ENCODE measurements at places on chromosomes 7 and 10.

- no peak for DNase-seq
Measured at GRCh38 chr7:28955356-28955717, 2.8 kb downstream of the TRIL start.

DNA sequence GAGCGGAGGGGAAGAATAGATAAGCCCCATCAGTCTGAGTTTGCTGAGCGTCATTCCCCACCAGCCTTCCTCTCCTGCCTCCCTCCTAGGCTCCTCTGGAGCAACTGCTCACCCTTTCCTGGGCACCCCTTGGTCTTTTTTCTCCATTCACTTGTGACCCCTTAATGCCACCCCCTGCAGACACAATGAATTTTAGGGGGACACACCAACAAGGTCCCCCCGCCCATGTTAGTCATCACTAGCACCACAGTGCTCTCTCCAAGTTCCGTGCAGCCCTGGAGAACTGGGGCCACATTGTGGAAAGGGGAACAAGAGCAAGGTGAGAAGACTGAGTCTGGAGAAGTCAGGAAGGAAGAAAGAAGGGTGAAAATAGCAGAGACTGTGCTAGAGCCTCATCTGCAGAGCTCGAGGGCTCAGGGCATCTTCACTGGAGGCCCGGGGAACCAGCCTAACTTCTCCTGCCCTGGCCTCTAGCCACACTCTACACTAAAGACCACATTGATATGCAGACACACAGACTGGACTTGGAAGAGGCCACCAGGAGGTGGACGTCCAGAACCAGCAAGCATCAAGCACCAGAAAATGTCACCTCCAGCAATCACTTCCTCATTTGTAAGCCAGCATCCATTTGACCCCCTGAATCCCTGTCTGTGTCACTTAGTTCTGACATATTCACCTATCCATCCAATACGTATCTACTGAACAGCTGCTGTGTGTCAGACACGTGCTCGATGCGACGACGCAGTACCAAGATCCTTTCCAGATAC lies 17.5 kb downstream of the RGR start:
- DNase-seq, result no peak

GRCh38 chr7:132226046-132226956 lies 350.0 kb downstream of the PLXNA4 start:
- DNase-seq, result peak; percentile 93

DNA sequence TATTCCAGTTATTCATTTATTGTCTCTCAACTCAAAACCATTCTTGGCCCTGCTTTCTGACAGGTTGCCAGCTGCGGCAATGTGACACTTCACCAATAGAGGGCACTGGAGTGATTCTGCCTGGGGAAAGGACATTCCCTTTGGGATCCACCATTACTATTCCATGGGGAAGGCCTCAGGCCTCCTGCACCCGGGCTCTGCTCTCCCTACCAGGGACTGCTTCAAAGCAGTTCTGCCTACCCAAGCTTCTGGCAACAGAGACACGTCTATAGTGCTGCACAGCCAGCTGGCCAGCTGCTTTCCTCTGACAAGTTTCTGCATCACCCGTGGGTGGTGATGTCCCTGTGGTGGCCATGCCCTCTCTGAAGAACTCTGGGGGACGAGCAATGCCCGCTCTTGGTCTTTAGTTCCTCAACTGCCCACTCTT lies 163.8 kb downstream of the ELMO1 start:
- peak; percentile 76 for DNase-seq

GRCh38 chr10:122855745-122856144 lies 10.1 kb upstream of the CUZD1 start:
- DNase-seq, result no peak

DNA sequence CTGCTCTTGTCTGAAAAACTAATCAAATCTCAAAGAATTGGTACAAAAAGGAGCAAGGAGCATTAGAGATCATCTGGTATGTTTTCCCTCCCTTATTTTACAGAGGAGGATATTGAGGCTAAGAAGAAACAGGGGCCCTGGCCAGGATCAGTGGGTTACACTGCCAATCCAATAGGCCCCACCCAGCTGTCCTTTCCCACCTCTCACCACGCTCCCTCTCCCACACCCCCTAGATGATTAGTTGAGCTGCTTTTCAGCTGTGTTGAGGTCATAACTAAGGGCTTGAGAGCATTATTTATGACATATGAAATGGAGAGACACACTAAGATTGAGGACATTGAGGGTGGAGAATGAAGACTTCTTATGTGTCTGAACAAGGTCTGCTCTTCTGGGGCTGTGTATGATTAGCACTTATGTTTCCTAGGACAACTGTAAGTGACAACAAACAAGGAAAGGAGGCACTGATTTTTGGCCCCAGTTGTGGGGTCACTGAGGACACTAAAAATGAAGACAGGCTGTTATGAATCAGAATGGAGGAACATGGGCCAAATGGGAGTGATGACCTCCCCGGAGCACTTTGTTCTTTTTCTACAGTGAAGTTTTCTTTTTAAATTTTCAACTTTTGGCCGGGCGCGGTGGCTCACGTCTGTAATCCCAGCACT lies 26.5 kb downstream of the VWA2 start:
- no peak for DNase-seq

GRCh38 chr10:48484911-48485310 lies 120.0 kb downstream of the ARHGAP22 start:
- no peak for DNase-seq

GRCh38 chr7:101102026-101102425 lies 16.7 kb downstream of the TRIM56 start:
- DNase-seq, result no peak

DNA sequence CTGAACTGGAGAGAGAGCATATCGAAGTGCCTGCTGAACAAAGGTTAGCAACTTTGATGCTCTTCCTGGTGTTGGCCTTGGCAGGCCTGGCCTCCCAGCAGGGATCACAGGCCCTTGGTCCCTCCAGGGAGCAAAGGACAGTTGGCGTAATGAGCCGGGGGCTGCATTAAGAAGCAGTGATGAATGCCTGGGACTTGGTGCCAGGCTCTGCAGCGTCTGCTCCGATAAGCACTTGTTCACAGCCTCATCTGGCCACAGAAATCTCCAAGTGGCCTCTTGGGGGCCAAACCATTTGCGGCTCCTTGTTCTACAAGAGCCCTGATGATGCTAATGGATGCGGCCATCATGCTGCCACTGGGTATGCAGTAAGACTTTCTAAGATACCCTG lies 31.8 kb downstream of the CRHR2 start:
- DNase-seq, result peak; percentile 75

- peak; percentile 90 for DNase-seq
Measured at GRCh38 chr10:100743626-100744135, 1.7 kb upstream of the PAX2 start.

DNA sequence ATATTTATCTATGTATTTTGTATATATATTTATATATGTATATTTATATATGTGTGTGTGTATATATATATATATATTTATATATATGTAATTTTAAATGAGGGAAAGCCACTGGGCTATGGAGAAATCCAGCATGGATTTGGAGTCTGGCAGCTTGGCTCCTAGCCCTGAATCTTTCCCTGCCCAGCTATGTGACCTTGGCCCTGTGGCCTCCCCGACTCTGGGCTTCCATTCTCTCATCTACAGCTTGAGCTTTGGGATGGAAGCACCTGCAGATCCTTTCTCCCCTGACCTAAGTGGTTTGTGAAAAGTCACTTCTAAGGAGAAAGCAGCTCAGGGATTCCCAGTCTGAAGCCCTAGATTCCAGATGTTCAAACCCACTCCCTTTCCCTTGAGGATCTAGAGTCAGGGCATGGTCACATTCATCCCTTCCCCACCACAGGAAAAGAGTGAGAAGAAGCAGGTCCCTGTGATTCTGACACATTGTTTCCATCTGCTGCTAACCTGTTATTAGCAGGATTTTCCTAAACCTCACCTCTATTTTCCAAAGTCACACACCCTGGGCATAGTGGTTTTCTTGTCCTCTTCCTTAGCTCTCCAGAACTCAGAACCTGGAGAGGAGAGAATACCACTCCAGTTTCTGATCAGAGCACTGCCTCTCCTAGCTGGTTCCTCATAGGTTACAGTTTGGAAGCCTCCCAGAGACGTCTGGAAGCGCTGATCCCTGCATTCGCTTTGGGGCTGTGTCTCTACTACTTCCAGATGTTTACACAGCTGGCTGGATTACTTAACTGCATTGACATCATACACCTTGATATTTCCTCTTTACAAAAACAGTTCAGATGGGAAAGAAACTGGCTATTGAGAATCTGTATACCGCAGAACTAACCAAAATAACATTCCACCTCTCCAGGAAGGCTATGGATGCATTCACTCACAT lies 327.5 kb upstream of the ZMIZ1 start:
- peak; percentile 67 for DNase-seq

GRCh38 chr7:24668927-24669635 lies 88.2 kb downstream of the GSDME start:
- no peak for DNase-seq

GRCh38 chr7:85454904-85455303 lies 268.0 kb upstream of the SEMA3D start:
- DNase-seq, result no peak

GRCh38 chr7:75967055-75967454 lies 27.3 kb downstream of the TMEM120A start:
- no peak for DNase-seq

- DNase-seq, result no peak
Measured at GRCh38 chr7:1359051-1359400, 100.2 kb downstream of the MICALL2 start.

DNA sequence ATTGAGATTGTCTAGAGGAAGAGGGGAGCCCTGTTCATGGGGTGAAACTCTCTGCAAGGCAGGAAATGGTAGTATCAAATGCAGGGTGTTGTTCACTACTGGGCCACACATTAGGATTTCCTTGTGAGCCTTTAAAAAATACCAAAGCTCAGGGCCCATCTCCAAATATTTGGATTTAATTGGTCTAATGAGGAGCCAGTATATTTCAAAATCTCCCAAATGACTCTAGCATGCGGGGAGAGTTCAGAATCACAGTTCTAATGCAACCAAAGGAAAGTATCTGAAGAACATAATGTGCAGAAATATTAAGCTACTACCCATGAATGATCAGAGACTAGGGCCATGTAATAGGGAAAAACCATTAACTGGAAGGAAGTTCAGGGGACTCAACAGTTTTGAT lies 27.3 kb downstream of the JCAD start:
- DNase-seq, result no peak

DNA sequence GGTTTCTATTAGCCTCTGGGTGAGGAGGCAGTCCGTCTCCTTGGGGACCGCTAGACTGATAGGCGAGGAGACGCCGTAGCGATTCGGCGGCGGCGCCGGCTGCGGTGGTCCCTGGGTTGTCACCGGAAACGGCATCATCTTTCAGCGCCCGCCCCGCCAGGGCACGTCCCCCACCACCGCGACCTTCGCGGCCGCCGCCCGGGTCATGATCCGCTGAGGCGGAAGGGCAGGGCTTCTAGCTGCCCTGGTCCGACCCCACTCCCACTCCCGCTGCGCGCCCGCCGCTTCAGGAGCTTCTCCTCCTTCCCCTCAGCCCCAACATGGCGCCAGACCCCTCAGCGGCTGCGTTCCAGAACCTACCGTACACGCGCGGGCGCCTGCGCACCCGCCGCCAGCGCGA lies at the start of gene PAPOLB:
Gene PAPOLB, minus strand, starts transcription at position 358 of the 400 bp plus-strand sequence. Its CDS starts 220 bp downstream, at position 138.
- peak; percentile 67 for DNase-seq

GRCh38 chr7:44313621-44314031 lies 11.8 kb downstream of the CAMK2B start:
- no peak for DNase-seq

- DNase-seq, result peak; percentile 77
Measured at GRCh38 chr10:121500701-121501332, 97.4 kb downstream of the FGFR2 start.

DNA sequence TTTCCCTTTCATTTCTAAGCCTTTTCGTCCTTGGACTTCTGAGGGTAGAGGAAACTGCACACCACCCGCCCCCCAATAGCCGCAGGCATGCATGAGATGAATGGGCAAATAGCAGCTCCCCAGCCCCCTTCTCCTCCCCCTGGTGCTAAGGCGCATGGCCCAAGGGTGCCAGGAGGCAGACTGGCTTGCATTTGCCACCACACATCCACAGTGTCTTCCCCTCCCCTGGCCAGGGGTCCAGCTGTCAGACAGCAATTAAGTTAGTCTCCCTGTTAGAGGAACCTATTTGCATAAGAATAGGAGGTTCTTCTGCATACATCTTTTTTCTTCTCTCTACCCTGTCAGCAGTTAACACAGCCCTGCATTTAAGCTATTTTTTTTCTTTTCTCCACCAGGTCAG lies 20.2 kb downstream of the TOMM7 start:
- DNase-seq, result no peak

GRCh38 chr10:33187427-33187999 lies 147.0 kb downstream of the NRP1 start:
- no peak for DNase-seq

DNA sequence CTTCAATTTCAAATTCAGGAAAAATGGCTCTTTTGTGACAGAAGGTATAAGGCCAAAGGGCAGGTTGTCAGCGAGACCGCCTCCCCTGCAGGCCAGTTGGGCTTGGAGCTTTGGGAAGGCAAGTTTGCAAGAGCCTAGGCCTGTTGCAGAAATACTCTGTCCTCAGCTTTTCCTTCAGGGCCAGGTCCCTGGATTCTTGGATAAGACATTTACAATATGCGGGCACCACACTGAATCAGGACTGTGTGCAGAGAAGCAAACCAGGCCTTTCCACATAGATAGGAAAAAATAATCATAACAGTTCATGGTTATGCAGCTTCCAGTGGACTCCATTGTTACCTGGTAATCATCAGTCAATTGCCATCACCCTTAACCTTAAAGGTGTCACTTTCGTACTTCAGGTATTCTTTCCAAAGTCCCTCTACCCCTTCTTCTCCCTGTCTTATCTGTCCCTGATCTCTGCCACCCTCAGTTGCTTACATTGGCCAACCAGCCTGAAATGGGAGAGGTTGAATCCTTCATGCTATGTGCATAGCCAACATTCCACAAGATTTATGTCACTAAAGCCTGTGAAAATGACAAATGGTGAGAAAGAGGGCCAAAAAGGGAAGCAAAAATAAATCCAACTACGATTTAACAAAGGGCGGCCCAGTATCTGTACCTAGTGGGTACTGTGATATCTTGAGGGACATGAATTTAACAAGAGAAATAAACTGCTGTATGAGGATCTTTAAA lies 304.5 kb upstream of the NFE2L3 start:
- DNase-seq, result peak; percentile 48

DNA sequence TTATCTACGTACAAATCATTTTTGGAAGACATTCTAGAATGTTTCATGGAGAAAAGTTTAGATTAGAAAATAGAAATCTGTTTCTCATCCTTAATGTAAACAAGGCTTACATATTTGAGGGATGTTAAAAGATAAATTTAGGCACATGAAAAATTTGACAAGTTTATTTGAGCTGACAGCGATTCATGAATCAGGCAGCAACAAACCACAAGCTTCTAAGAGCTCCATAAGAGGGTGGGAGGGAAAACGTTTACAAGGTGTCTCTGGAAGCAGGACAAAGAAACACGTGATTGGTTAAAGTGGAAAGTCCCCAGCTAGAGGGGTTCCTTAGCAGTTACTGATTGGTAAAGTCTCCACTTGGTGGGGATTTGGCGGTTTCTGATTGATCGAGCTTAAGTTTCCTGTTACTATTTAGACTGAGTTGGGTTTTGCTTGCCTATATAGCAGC lies 228.9 kb upstream of the PITRM1 start:
- DNase-seq, result no peak
